ENCODE measurements at places on chromosomes 3 and 15.

DNA sequence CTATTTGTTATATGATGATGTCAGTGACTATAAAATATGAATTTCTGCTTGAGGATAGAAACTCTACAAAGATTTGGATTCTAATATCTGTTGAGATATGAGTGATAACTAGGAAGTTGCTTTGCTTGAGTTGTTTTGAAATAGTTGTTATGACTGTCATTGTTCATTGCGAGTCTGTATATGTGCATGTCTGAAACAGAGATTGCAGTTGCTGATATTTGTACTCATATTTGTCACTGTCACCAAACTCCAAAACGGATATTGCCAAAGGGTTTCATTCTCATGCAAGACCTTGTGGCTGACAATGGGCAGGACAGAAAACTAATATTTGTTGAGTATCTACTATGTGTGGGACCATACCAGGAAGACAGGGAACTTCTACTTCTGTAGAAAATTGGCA lies 240.2 kb downstream of the CD47 start:
- DNase-seq: no peak

DNA sequence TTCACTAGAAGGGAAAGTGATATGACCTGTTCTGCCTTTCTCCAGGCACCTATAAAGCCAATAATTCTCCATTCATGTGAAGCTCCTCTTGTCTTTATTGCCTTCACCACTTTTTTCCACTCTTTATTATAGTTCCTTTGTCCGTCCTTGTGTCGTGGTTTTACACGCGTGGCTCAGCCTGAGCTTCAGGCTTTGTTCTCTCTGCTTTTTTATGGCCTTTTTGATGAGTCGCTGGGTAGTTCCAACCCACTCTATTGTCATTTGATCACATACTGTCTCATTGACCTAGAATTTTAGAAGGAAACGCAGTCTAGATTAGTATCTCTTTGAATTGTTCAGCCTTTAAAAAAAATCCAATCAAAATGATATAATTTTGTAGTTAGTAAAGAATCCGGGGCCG lies 403.2 kb downstream of the PTPRG start:
- DNase-seq: no peak

DNA sequence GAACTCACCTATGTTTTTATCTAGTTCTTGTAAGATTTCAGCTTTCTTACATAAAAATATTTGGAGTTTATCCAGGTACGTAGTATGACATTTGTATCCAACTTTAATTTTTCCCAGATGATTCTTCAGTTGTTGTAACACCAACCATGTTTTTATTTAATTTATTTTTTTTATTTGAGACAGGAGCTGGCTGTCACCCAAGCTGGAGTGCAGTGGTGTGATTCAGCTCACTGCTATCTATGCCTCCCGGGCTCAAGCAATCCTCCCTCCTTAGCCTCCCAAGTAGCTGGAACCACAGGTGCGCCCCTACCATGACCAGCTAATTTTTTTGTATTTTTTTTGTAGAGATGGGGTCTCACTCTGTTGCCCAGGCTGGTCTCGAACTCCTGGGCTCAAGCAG lies 6.6 kb downstream of the XYLB start:
- no peak for DNase-seq

- DNase-seq: no peak
Observed at GRCh38 chr15:70708839-70709238, 54.5 kb downstream of the UACA start.

GRCh38 chr3:143699424-143699823 lies 148.8 kb downstream of the SLC9A9 start:
- DNase-seq: no peak

- no peak for DNase-seq
Observed at GRCh38 chr3:49378249-49378895, 20.2 kb upstream of the GPX1 start.

DNA sequence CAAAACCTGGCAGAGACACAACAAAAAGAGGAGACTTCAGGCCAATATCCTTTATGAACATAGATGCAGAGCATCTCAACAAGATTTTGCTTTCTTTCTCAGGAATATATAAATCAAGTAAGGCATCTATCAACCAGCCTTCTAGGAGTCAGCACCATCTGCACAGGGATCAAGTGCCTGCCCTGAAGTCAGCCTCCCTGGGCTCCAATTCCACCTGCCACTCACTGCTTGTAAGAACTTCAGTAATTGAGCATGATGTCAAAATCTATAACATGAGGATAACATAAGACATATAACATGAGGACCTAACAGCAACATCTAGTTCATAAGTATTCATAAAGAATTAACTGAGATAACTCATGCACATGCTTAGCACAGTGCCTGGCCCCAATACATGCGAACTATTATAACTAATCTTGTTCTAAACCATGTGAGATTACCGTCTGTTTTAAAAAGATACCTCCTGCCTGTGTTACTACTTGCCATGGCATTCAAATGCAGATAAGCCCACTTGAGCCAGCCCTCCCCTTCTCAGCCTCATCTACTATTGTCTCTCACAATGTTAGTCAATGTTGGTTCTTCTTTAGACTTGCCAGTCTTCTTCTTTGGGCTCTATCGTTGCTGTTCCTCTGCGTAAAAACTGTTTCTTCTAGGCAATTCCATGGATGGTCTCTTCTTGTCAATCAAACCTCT lies 91.6 kb downstream of the PLD1 start:
- DNase-seq: no peak

- DNase-seq: no peak
Observed at GRCh38 chr15:68302729-68303128, 25.2 kb downstream of the FEM1B start.

DNA sequence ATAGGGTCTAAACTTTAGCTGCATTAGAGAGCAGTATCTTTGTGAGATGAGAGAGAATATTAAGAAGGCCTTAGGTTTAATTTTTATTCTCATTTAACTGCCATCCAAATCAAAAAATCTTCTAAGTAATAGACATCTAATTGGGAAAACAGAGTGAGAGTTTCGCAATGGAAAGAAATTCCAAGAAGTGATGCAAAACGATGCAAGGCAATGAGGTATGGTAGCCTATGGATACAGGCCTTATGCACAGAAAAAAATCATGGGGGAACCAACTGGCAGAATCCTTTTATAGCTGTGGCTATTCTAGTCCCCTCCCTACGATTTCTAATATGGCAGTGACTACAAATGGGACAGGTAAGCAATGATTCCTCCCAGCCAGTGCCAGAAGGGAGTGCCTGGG lies 225.9 kb downstream of the GREM1 start:
- DNase-seq: no peak

- no peak for DNase-seq
Observed at GRCh38 chr3:129610276-129610675, 3.8 kb upstream of the PLXND1 start.

GRCh38 chr3:19226479-19226878 lies 78.2 kb downstream of the KCNH8 start:
- DNase-seq: no peak

- DNase-seq: no peak
Observed at GRCh38 chr3:53342353-53342752, 5.0 kb downstream of the DCP1A start.

All from stimulated activated CD4-positive, alpha-beta T cell treated with anti-CD3 and anti-CD28 coated beads, Interleukin-2, amount 100 ng/mL, for 4 hours (primary cell).